ENCODE measurements at places on chromosomes 2 and 18.

DNA sequence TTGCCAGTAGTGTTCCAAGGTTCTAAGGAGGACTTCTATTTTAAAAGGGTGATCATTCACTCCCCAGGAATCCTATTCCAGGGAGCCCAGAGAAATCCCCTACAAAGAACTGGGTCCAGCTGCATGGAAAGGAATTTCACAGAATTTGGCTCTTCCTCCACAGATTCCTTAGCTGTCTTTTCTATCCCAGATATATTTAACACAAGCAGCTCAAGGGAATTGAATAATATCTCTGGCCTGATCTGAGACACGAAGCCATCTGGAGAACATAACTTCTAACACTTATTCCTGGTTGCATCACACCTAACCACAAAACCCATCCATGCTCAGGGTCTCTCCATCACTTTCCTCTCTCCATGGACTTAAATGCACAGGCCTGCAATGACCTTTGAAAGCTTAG is 306.7 kb upstream of the ACVR2A start:
- no peak overlapping the region for H3K4me3 ChIP-seq
- no peaks in the 10 kb centered on the region for H3K4me1 ChIP-seq
- H3K36me3 ChIP-seq, result no peaks in the 10 kb centered on the region
- H3K27ac ChIP-seq, result no peak overlapping the region
- no peak for DNase-seq
- no peaks in the 10 kb centered on the region for H3K27me3 ChIP-seq

DNA sequence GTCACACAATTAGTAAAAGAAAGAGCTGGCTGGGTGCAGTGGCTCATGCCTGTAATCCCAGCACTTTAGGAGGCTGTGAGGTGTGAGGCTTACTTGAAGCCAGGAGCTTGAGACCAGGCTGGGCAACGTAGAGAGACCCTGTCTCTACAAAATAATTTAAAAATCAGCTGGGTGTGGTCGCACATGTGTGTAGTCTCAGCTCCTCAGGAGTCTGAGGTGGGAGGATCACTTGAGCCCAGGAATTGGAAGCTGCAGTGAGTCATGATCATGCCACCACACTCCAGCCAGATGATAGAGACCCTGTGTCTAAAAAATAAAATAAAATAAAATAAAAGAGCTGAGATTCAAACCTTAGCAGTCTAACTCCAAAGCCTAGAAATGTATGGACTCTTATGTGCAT is 39.0 kb upstream of the NEDD4L start:
- H3K27me3 ChIP-seq, result no peaks in the 10 kb centered on the region
- no peaks in the 10 kb centered on the region for H3K36me3 ChIP-seq
- no peak overlapping the region for H3K4me3 ChIP-seq
- H3K27ac ChIP-seq, result no peak overlapping the region
- no peak for DNase-seq

- H3K4me3 ChIP-seq, result no peak overlapping the region
- H3K36me3 ChIP-seq, result no peaks in the 10 kb centered on the region
- no peak for DNase-seq
- H3K4me1 ChIP-seq, result no peaks in the 10 kb centered on the region
- H3K27me3 ChIP-seq, result no peaks in the 10 kb centered on the region
- H3K27ac ChIP-seq, result no peak overlapping the region
Measured at GRCh38 chr18:59810183-59810582, 89.6 kb upstream of the PMAIP1 start.

GRCh38 chr2:57546478-57546877 is 500.1 kb upstream of the VRK2 start:
- no peak overlapping the region for H3K4me3 ChIP-seq
- H3K36me3 ChIP-seq, result no peaks in the 10 kb centered on the region
- H3K27me3 ChIP-seq, result no peaks in the 10 kb centered on the region
- DNase-seq, result no peak

- no peaks in the 10 kb centered on the region for H3K36me3 ChIP-seq
- H3K4me1 ChIP-seq, result no peaks in the 10 kb centered on the region
Measured at GRCh38 chr2:207088276-207088675, 77.5 kb downstream of the KLF7 start.

DNA sequence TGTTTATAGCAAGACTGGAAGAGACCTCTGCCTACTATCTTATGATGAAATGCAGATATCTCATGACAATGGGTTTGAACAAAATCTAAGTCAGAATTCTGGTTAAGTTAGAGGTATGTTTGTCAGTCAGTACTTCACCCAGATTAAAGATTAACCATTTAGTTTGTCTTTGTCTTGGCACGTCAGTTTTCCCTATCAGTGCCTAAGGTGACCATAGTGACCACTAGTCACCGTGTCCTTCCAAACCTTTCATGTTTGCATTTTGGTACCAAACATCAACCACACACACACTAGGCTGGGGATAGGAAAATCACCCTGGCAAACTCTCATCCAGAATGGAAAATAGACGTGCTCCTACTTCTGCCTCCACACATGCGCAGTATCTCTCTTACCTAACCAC is 248.9 kb downstream of the PIEZO2 start:
- no peak overlapping the region for H3K27ac ChIP-seq
- H3K36me3 ChIP-seq, result no peaks in the 10 kb centered on the region
- no peaks in the 10 kb centered on the region for H3K4me1 ChIP-seq

DNA sequence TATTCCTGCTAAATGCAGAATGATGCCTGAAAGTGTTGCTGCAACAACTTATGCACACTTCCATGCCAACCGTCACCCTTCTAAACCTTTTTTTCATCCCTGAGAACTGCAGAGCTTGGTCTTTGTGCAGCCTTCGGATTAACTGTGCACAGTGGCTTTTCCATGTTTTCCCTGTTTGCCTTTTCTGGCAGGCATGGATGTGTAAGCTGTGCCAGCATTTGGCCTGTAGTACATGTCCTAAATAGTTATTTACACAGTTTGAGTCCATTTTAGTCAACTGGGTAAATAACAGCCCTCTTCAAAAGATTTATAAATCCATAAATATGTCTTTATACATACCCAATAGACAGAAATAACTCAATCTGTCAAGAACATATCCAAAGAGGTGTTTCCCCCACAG is 31.5 kb downstream of the MEIS1 start:
- H3K36me3 ChIP-seq, result no peaks in the 10 kb centered on the region
- peaks cover 2% of the 10 kb centered on the region for H3K4me1 ChIP-seq
- no peaks in the 10 kb centered on the region for H3K27me3 ChIP-seq
- H3K4me3 ChIP-seq, result no peak overlapping the region

GRCh38 chr2:202157211-202157990 is 81.0 kb downstream of the SUMO1 start:
- H3K4me1 ChIP-seq, result peaks cover 2% of the 10 kb centered on the region
- no peaks in the 10 kb centered on the region for H3K27me3 ChIP-seq
- no peaks in the 10 kb centered on the region for H3K36me3 ChIP-seq
- H3K27ac ChIP-seq, result no peak overlapping the region
- no peak for DNase-seq

GRCh38 chr2:239819091-239819973 is 205.8 kb downstream of the NDUFA10 start:
- H3K4me3 ChIP-seq, result no peak overlapping the region
- H3K27ac ChIP-seq, result no peak overlapping the region
- no peaks in the 10 kb centered on the region for H3K36me3 ChIP-seq

DNA sequence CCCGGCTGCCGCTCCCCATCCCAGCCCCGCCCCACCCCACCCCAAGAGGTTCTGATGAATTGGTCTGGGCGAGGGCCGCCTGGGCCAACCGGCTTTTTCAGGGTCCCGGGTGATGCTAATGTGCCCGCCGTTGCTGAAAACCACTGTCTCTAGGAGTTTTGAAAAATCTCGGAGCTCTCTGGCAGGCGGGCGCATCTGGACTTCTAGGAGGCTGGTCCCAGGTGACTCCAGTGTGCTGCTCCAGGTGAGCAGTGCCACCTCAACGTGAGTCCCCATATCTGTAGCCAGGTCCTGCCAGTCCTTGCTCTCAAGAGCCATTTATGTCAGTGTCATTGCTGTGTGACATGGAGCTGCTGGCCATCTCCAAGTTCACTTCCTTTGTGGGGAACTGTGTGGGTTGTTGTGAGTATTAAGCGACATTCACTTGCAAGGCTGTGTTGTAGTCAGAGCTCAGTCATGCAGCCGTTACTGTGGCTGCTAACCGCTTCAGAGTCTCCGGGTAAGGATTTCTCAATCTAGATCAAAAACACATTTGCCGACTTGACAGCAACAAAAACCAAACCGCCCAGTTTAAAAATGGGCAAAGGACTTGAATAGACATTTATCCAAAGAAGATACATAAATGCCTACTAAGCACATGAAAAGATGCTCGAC is at the start of gene RFX8:
RFX8 (minus strand) TSS at position 382 of the 654 bp plus-strand sequence. CDS start 8,264 bp downstream, outside the sequence.
- H3K27ac ChIP-seq, result no peak within 1 kb of the TSS
- H3K36me3 ChIP-seq, result no peaks in the 10 kb centered on the region
- no peak within 1 kb of the TSS for H3K4me3 ChIP-seq
- H3K27me3 ChIP-seq, result no peaks in the 10 kb centered on the region
- H3K4me1 ChIP-seq, result peaks cover 21% of the 10 kb centered on the region
- DNase-seq, result no peak

- H3K4me1 ChIP-seq, result no peaks in the 10 kb centered on the region
- no peak overlapping the region for H3K27ac ChIP-seq
- no peak overlapping the region for H3K4me3 ChIP-seq
- DNase-seq, result no peak
Measured at GRCh38 chr2:30582521-30582920, 135.5 kb downstream of the LCLAT1 start.

GRCh38 chr18:7877609-7878008 is 310.5 kb downstream of the PTPRM start:
- no peaks in the 10 kb centered on the region for H3K36me3 ChIP-seq
- no peaks in the 10 kb centered on the region for H3K4me1 ChIP-seq
- no peak overlapping the region for H3K27ac ChIP-seq
- no peak overlapping the region for H3K4me3 ChIP-seq
- H3K27me3 ChIP-seq, result no peaks in the 10 kb centered on the region

DNA sequence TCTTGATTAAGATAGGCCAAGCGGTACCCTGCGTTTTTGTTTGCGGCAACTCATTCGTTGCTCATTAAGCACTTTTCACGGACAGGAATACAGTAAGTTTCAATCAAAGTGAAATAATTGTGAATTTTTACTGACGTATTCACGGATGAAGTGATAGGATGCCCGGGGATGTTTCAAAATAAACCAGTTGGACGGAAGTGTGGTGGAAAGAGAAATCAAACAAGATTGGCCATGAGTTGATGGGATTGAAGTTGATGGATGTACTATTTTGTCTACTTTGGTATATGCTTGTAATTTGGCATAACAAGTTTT is 481 bp downstream of the TMEM177 start:
- peak overlapping the region; percentile 82 for H3K4me3 ChIP-seq
- no peaks in the 10 kb centered on the region for H3K27me3 ChIP-seq
- peak overlapping the region; percentile 53 for H3K27ac ChIP-seq
- peaks cover 3% of the 10 kb centered on the region for H3K36me3 ChIP-seq
- DNase-seq, result no peak
- peaks cover 15% of the 10 kb centered on the region for H3K4me1 ChIP-seq

DNA sequence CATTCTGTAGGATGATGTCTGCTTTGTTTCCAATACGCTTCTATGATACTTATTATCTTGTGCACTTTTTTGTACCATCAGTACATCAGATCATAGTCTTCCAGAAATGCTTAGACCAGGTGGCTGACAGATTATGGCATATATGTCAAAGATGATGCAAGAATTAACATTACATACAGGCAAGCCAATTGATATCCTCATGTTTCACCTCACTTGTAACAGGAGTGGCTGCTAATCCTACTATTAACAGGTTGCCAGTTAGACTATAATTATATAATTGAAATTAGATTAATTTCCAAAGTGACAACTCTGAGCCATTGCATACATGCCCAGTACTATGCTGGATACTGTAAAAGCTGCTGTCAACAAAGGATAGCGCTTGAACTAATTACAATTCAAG is 77.2 kb downstream of the TLK1 start:
- H3K36me3 ChIP-seq, result no peaks in the 10 kb centered on the region
- no peak overlapping the region for H3K27ac ChIP-seq

- H3K27me3 ChIP-seq, result no peaks in the 10 kb centered on the region
- no peak for DNase-seq
- no peaks in the 10 kb centered on the region for H3K36me3 ChIP-seq
- H3K4me1 ChIP-seq, result peaks cover 12% of the 10 kb centered on the region
Measured at GRCh38 chr2:157052685-157053224, 204.8 kb upstream of the GALNT5 start.

DNA sequence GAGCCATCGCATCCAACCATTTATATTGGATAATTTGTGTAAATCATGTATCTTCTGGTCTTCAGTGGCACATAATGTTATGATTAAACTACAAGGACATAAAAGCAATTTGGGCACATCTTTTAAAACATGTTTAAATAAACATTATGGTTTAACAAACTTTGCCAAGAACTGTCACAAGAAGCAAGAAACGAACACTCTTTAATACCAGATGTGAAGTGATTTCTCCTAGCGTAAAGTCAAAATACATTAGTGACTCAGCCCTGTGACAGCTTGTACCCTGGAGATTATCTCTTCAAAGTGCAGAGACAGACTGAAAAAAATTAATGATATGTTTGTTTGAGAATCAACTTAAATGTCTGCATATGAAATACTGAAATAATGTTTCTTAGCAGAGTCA is 39.9 kb downstream of the DSEL start:
- H3K4me1 ChIP-seq, result no peaks in the 10 kb centered on the region
- H3K4me3 ChIP-seq, result no peak overlapping the region
- H3K27ac ChIP-seq, result no peak overlapping the region
- no peaks in the 10 kb centered on the region for H3K27me3 ChIP-seq
- no peak for DNase-seq

DNA sequence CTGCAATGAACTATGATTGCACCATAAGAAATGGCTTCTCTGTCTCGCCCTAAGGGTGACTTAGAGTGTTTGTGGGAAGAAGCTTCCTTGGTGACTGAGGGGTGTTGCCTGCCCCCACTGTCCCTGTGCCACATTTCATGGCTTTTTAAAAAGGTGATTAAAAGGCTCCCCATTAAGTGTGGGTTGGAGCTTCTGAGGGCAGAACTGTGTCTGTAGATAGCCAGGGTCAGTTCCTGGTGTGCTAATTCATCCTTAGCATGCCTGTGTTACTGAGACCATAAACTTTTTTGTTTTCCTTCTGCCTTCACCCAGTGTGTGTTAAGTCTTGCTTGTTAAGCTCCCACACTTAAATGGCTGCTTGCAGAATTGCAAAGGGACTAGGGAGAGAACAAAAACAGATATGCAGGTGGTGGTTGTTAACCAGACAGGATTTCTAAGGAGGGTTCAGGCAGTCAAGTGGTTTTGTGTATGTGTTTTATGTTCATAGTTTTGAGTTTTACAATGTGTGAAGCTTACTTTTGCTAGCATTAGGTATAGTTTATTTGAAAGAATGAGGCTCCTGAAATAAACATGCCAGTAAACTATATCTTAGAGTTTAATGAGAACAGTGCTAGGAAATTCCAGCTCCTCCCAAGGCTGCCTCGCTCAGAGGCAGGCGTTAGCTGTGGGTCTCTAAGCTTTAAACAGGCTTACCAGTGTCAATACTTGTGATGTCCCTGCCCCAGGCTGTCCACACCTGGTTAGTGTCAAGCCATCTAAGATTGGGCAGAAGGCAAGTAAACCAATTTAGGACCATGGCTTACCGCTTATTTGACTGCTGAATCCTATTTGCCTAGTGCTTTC is 14.5 kb downstream of the CERS6 start:
- H3K36me3 ChIP-seq, result no peaks in the 10 kb centered on the region
- no peaks in the 10 kb centered on the region for H3K27me3 ChIP-seq
- no peak for DNase-seq
- no peak overlapping the region for H3K4me3 ChIP-seq
- H3K4me1 ChIP-seq, result no peaks in the 10 kb centered on the region
